ENCODE measurements at places on chromosomes 11 and 22.

DNA sequence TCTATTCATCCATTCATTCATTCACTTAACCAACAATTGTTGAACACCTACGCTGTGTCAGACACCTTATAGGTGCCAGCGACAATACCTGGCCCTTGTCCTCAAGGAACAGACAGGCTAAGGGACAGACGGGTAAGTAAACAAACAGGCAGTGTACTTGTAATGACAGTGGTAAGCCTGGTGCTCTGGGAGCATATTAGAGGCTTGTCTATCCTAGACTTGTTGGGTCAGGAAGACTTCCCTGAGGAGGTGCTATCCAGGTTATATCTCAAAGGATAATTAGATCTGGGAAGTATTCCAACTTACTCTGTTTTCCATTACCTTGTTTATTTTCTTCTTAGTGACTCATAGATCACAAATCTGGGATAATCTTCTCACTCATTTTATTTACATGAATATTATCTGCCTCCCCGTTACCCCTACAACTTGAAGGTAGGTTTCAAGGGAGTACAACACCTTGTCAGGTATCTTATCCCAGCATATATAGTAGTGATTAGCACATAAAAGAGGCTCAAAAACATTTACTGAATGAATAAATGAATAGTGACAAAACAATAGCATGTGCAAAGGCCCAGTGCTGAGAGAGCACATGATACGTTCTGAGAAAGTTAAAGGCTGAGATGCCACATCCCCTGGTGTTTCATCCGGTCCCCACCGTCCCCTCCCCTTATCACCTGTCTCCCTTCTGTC lies 75.3 kb upstream of the NCAM1 start:
- no peak for DNase-seq

GRCh38 chr11:9774591-9775397 lies 110.9 kb downstream of the SWAP70 start:
- no peak for DNase-seq

- no peak for DNase-seq
Observed at GRCh38 chr22:48042621-48043395, 1280.4 kb downstream of the TBC1D22A start.

DNA sequence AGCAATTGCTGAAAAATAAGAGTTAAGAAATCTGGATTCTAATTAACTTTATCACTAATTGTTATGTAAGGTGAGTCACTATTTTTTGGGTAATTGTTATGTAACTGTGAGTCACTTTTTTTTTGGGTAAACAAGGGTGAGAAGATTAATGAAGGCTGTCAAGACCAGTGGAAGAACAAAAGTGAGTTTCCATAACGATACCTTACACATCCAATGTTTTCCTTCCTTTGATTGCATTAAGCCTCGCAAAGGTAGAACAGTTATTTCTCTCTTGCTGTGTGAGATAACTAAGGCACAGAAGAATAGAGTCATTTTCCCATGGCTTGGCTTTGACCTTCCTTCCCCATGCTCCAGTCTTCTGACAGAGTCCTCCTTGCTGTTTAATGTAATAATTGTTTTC lies 374.7 kb downstream of the DDX10 start:
- no peak for DNase-seq

DNA sequence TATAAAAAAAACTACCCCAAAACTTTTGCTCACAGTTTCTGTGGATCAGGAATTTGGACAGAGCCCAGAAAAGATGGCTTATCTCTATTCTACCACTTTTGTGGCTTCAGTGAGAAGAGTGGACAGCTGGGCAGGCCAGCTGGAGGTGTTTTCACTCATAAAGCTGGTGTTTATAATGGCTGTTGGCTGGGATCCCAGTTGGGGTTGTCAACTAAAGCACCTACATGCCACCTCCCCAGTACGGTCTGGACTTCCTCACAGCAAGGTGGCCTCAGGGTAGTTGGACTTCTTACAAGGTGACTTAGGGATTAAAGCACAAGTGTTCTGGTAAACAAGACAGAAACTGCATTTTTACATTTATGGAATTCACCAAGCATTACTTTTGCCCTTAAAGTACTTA lies 171.0 kb downstream of the NELL1 start:
- DNase-seq: no peak
